ENCODE measurements at places on chromosomes 11 and 22. TPM values are rescaled to one million over a fixed set of nuclear protein-coding genes. Genes with fewer than 3 reads are reported as not detected.

Gene ZDHHC13
- 32.2 TPM for total RNA-seq

Gene BDNF
- 0.64 TPM for total RNA-seq

Gene SUSD2
- 4.4 TPM for total RNA-seq

Gene STT3A
- total RNA-seq = 59.4 TPM

Gene LRRC75B
- total RNA-seq = 13.3 TPM

Gene UCP3
- total RNA-seq = 7.6 TPM

Gene ARHGAP20
- 2.6 TPM for total RNA-seq

Gene DSCAML1
- 5.8 TPM for total RNA-seq

Gene ANO5
- 9.7 TPM for total RNA-seq

Gene CHCHD10
- 15.3 TPM for total RNA-seq

Gene POTEH
- not detected for total RNA-seq

DNA sequence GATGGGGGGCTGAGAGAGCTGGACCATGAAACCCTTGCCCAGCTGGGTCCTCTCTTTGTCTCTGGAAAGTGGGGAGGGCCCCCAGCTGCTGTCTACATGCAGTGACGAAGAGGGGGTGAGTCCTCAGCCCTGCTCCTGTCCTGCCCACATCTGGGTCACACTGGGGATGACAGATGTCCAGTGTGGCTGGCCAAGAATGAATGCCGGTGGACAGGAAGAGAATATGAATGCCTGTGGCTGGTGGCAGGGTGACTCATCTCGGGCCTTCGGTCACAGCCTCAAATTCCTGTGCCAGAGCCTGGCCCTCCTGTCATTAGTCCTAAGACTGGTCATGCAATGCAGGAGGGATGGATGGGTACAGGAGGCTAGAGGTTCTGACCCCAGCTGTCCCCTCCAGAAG is 2.2 kb upstream of the PNPLA3 start:
- DNase-seq = no peak

- peak; percentile 86 for DNase-seq
These were observed 19.6 kb downstream of the CKAP5 start for GRCh38 chr11:46826310-46827044.

GRCh38 chr11:11311169-11311568 is 41.9 kb downstream of the CSNK2A3 start:
- DNase-seq = no peak

GRCh38 chr22:48444320-48445112 is 1383.2 kb downstream of the BRD1 start:
- DNase-seq = no peak

- peak; percentile 30 for DNase-seq
These were observed 347 bp downstream of the MN1 start for GRCh38 chr22:27801202-27801615.

GRCh38 chr22:43129426-43130425 is 13.5 kb downstream of the MCAT start:
- DNase-seq = no peak

- no peak for DNase-seq
These were observed 197.5 kb downstream of the IGLL1 start for GRCh38 chr22:23382428-23383218.

GRCh38 chr11:7600205-7600775 is 73.0 kb downstream of the CYB5R2 start:
- peak; percentile 21 for DNase-seq

DNA sequence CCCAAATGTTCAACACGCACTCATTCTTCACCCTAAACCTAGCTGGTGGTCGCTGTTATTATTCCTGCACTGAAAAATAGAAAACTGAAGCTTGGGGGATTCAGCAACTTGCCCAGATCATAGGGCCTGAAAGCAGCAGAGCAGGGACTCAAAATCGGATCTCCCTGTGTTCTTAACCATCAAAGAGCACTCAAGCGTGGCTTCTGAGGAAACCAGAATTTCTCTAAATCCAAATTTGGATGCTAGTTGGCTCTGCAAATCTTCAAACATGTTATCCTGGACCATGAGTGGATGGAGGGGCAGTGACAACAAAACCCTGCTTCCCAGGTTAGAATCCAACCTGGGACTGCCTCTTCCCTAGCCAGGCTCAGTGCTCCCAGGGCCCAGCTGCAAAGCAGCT is 11.6 kb upstream of the ARAP1 start:
- DNase-seq = no peak

GRCh38 chr11:16817351-16817750 is 78.9 kb downstream of the C11orf58 start:
- DNase-seq = no peak

DNA sequence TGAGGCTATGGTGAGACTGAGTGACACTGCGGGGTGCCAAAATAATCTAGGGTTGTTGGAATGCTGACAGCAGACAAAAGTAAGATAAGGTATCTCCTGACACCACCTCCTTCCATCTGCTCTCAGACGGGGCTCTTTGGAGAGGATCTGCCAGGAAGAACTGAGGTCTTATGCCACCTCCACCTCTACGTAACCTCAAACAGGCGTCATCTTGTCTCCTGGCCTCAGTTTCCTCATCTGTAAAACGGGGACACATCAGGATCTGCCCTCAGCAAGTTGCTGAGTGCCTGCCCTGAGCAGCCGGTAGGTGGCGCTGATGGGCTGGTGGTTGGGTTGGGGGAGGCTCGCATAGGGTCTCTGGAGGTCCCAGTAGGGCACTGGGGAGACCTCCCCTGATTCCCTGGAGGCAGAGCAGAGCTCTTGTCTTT is 1.7 kb upstream of the MYEOV start:
- peak; percentile 50 for DNase-seq

DNA sequence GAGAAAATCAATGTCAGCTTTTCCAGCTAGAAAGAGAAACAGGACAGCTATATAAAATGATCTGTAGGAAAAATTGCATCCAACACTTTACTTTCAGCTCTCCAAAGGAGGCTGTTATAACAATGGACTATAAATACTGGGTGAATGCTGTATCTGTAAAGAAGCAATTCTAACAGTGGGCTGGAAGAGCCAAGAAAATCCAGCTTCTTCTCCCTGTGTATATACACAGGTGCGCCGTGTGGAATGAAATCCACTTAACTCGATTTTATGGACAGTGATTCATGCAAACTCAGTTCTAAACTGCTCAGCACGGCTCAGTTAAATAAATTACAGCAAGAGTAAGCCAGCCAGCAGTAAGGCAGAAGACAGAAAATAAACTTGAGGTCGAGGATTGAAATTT is 32.5 kb upstream of the LMO2 start:
- DNase-seq = no peak

GRCh38 chr22:28674121-28674563 is 5.5 kb downstream of the TTC28 start:
- no peak for DNase-seq

GRCh38 chr11:122393209-122393860 is 262.2 kb upstream of the UBASH3B start:
- no peak for DNase-seq

DNA sequence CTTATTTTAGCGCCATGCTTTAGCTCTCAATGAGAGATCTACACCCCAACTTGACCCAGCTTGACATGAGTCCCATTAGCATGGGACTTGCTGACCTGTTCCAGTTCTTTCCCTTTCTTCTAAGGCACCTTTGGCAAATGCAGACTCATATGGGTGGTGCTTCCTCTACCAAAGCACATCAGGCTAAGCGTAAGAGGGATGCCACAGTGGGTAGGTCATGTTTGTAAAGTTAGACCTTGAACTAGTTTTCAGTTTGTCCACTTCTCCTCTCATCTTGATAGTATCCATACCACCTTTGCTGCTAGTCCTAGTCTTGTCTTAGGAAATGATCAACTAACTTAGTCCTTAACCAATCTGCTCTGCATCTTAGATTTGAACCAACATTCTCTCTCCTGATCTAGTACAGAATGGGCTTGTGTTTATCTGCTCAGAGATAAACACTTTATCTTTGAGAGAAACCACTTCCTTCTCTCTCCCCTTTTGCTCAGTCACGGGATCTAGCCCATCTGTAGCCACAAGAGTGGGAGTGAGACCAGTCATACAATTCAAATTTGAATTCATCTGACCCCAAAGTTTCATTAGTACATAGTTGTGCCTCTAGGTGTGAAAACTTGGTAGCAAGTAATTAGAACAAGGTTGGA is 72.1 kb upstream of the CD44 start:
- DNase-seq = peak; percentile 25

DNA sequence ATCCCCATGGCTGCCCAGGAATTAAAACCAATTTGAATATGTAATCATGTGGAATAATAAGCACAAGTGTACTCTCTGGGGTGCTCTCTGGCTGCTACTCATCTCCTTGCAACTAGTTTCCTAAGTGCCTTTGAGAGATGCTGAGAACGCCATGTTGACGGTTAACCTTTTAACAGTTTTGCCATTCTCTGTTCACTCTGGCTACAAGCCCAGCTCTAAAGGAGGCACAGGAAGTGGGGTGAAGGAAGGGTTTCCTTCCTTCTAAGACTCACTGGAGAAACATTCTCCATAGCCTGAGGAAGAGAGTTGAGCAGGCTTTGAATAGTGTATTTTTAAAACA is 122.0 kb upstream of the ZC3H12C start:
- DNase-seq = no peak

- no peak for DNase-seq
These were observed 1206.6 kb upstream of the RAG2 start for GRCh38 chr11:37804666-37805065.

DNA sequence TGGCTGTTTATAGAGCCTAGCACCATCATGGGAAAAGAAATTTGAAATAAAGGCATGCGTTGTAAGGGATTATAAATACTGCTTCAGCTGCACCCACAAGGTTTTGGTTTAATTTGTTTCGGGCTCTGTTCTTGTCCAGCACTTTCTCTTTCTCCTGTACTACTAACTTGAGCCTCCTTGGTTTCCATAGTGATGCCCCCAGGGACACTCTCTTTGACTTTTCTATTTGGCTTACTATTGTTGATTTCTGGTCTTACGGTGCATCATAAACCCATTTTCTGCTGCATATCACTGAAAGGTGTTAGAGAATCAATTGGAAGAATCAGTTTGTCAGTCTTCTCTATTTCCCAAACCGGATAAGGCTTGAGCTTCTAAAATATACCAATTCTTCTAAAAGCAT is 1674.3 kb upstream of the RAG2 start:
- DNase-seq = no peak

- no peak for DNase-seq
These were observed 58.7 kb upstream of the TNRC6B start for GRCh38 chr22:40118979-40119378.

DNA sequence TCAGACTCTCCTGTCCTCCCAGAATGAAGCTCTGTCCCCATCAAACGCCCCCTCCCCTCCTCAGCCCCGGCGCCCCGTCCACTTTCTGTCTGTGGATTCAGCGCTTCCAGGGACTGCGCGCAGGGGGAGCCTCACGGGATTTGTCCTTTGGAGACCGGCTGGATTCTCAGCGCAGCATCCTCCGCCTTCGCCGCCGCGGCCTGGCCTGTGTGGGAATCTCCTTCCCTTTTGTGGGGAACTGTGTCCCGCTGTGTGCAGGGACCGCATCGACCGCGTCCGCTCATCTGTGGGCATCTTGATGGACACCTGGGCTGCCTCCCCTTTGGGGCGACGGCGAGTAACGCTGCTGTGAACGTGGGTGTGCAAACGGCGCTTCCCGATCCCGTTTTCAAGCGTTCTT is 1.1 kb upstream of the SCT start:
- DNase-seq = no peak

GRCh38 chr11:114172055-114172861 is 112.7 kb downstream of the ZBTB16 start:
- DNase-seq = no peak

GRCh38 chr22:33130473-33130872 is 72.3 kb upstream of the SYN3 start:
- DNase-seq = no peak

DNA sequence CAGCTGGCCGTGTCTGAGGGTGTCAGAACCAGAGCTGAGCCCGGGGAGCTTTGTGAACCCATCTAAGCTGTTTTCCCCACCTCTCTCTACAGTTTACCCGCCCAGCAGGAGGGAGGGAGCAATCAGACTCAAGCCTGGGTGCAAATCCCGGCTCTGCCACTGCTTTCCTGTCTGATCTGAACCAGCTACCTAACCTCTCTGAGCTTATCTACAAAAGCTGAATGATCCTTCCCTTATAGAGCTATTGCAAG is 252 bp downstream of the APOL2 start:
- no peak for DNase-seq
